ENCODE measurements at places on chromosomes 3 and 15. TPM values are rescaled to one million over a fixed set of nuclear protein-coding genes. Genes with fewer than 3 reads are reported as not detected.

DNA sequence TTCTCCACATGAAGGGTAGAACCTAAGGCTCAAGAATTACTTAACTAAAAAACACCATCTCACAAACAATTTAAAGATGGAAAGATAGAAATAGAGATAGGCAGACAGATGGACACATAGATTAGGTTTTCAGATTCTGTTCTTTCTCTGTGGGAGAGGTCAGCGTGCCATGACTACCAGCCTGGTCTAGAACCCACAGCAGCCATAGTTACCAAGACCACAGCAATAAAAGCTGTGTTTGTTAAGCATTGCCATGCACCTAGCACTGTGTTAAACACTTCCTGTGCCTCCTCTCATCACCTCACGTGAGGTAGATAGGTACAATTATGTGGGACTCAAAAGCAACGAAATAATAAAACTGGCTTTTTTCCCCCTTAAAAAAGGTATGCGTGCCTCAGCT lies 83.1 kb upstream of the TSEN2 start:
- no peaks in the 10 kb centered on the region for H3K4me1 ChIP-seq
- H3K27ac ChIP-seq: no peak overlapping the region
- H3K4me3 ChIP-seq: no peak overlapping the region

DNA sequence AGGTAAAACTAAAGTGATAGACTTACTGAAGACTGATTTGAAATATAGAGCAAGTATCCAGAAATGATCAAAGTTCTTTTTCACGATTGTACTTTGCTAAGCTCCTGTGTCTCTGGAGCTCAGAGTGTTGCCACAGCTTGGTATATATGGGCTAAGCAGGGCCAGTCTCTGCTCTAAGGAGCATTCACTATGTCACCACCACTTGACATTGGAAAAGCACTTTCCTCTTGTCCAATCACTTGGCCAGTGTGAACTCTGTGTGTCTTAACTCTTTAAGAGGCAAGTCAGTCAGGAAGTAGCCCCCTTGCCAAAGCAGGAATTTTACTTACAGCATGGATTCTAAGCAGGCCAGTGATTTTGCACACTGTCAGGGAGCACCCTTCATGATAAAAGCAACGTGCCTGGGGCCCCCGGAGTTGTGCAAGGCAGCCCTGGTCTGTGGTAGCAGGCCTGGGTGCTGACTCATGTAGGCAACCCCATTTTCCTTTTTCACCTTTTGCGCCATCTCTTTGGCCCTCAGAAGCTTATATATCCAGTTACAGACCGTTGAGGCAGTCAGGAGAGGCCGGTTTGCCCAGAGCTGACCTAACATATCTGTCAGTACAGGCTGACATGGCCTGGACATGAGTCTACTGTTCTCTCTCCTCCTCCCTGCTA lies 73.0 kb downstream of the HCN4 start:
- H3K36me3 ChIP-seq: no peaks in the 10 kb centered on the region
- no peak for DNase-seq
- no peak overlapping the region for H3K4me3 ChIP-seq
- H3K4me1 ChIP-seq: no peaks in the 10 kb centered on the region
- no peaks in the 10 kb centered on the region for H3K27me3 ChIP-seq

DNA sequence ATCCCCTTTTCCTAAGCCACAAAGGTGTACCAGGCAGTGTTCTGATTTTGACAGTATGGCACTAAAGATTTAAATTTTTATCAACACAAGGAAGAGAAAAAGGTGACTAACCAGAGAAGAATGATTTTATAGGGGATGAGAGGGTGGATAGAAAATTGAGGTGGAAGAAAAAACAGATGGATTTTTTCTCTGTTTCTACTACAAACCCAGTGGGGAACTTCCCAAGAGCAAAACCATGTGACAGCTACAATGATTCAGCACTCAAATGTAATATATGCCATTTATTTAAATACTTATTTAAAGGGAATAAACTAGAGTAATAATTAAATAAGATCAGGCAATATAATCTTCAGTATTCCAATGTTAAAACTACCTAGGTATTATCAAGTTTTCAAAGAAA lies 11.1 kb downstream of the DCUN1D1 start:
- no peak overlapping the region for H3K27ac ChIP-seq
- H3K27me3 ChIP-seq: no peaks in the 10 kb centered on the region
- no peaks in the 10 kb centered on the region for H3K36me3 ChIP-seq

DNA sequence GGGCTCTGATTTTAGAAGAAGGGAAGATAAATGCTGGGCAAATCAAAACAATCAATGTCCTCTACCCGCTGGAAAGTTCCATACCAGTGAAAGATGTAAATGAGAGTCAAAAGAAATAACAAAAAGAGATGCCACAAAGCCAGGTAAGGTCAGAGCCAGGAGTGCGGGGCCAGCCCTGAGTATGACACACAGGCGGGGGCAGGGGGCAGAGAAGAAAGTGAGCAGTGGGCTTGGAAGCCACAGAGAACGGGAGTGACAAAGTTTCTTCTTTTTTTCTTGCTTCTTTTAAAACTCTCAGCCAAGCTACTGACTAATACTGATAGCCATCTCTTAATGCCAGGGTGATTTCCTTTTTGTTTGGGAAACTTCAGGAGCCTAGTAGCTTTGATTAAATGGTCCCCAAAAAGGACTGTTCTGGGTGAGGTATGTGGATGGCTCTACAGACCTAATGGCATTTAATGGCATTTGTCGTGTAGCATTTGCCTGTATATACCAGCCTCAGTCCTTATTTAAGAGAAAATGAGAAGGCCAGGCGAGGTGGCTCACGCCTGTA lies 23.1 kb upstream of the TSEN2 start:
- H3K4me3 ChIP-seq: no peak overlapping the region
- H3K36me3 ChIP-seq: no peaks in the 10 kb centered on the region
- no peak for DNase-seq
- H3K27ac ChIP-seq: no peak overlapping the region
- H3K27me3 ChIP-seq: no peaks in the 10 kb centered on the region

GRCh38 chr3:186826976-186827857 lies 15.3 kb upstream of the ADIPOQ start:
- peaks cover 23% of the 10 kb centered on the region for H3K4me1 ChIP-seq
- DNase-seq: peak; percentile 87
- H3K27me3 ChIP-seq: peaks cover 28% of the 10 kb centered on the region
- H3K4me3 ChIP-seq: peak overlapping the region; percentile 68
- H3K27ac ChIP-seq: no peak overlapping the region

TRMT10C gene
- 37.3 TPM for polyA plus RNA-seq

HESX1 gene
- not detected for polyA plus RNA-seq
